ENCODE measurements at places on chromosomes 2 and 18.

DNA sequence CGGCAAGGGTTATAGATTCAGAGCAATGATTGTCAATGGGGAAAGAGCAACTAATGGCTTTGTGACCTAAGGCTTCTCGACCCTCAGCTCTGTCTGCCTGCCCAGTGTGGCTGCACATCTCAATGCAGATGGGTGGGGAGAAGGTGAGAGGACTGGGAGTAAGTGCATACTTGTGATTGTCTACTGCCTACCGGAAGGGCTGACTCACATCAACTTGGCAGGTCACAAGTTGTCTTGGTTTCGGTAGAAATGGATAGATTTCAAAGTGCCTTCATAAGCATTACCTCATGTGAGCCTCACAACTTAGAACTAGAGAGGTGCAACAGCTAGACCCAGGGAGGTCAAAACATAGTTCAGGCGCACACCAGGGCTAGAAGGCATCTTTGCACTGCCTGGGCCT is 29.4 kb downstream of the STAT1 start:
- no peak for DNase-seq

GRCh38 chr2:180416627-180417026 is 409.5 kb upstream of the CWC22 start:
- no peak for DNase-seq

- no peak for DNase-seq
Measured at GRCh38 chr2:31324016-31324633, 90.2 kb downstream of the EHD3 start.

- no peak for DNase-seq
Measured at GRCh38 chr2:85180322-85181133, 47.3 kb downstream of the TCF7L1 start.

GRCh38 chr2:105802587-105802986 is 57.9 kb downstream of the NCK2 start:
- DNase-seq: no peak

GRCh38 chr2:62461017-62461553 is 44.9 kb downstream of the TMEM17 start:
- no peak for DNase-seq

GRCh38 chr18:39421276-39421675 is 1855.7 kb upstream of the CELF4 start:
- DNase-seq: no peak

DNA sequence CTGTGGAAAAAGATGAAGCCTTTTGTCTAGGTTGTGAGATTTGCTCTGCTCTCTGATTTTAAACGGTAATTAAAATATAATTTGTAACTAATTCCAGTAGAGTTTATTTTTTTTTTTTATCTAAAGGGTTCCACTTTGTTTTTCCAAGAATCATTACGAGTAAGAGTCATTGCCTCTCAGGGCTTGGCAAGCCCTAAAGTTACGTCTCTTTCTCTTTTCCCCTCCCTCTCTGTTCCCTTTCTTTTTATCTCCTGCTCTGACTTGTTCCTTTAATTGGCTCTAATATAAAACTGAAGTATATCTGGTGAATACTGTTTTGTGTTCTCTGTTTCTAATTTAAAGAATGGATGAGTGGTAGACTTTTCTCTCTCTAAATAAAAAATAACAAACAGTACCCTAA is 75.8 kb downstream of the CALCRL start:
- no peak for DNase-seq

- DNase-seq: no peak
Measured at GRCh38 chr2:12455661-12456060, 261.1 kb upstream of the TRIB2 start.

DNA sequence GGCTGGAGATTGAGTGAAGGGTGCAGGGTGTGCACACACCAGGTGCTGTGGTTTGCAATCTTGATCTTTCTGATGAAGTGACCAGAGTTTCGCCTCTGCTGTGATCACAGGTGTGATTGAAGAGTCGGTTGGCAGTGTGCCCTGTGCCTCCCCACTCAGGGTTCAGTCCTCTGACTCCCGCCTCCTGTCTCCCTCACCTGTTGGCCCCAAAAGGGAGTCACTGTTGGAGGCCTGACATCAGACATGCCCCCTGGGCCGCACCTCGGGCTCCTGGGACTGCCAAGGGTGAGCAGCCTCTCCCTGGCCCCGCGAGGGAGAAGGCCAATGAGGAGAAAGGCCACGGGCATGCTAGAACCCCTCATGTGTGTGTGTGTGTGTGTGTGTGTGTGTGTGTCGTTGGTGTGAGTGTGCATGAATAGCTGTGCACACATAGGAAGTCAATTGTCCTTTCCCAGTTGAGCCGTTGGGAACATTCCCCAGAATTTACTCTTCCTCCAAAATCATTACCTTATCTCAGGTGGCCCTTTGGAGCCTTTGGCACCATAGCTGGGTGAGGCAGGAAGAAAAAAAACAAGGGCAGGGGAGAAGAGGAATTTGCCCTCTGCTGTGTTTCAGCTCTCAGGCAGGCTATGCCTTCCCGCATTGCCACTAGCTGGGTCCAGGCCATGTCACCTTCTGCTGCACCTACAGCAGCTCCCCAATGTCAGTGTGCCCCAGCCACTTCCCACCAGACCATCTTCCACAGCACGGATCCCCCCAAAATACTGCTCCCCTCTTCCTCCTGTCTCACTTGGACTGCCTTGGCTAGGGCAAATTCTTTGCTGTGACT is 78.1 kb upstream of the LAPTM4A start:
- no peak for DNase-seq

All from esophagus muscularis mucosa (tissue), 4 donors.